Suppressor macrophage treated with lipopolysaccharide for 4 hours (primary cell): ENCODE measurements at places on chromosomes 4 and X.
A peak's percentile ranks its signal among the peaks of the same experiment; 100 is the strongest.

GRCh38 chrX:106401965-106402559, 209.7 kb upstream of the RADX start:
- DNase-seq, result no peak

GRCh38 chrX:153305972-153306371, 15.6 kb downstream of the PNMA6F start:
- peak; percentile 41 for DNase-seq

DNA sequence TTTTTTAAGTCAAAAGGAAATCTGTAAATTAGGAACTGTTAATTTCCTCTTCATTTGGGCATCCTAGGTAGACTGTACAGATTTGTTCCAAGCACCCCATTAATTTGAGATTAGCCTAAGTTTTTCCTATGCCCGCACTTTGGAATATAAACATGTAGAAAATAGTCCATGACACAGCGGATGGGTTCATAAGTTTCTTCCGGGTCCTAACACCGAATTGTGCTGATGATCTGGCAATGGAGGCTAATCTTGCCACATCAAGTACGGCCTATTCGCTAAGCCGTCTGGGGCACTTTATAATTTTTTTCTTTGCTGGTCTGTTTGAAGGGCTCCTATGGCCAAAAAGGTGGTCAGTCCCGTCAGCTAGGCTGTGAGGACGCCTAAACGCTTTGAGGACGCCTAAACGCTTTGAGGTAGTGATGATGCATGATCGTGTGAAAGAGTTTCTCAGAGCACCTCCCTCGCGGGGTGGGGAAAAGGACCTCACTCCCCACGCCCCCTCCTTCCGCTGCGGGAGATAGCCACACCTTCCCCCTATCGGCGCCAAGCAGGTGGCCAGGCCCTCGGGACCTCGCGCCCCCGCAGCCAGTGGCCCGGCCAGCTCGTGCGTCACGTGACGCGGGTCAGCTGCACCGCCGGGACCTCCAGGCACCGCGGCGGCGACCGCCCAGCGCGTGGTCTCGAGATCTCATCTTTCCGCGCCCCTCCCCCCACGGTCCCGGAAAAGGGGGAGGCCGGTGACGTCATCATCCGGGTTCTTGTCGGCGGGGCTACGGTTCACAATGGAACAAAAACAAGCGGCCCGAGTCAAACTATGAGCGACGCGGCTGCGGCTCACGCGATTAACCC, 977 bp upstream of the USP9X start:
- DNase-seq, result peak; percentile 94

GRCh38 chrX:24002167-24002566, 24.8 kb downstream of the KLHL15 start:
- DNase-seq, result no peak

GRCh38 chrX:48917139-48918001, 1.5 kb downstream of the PIM2 start:
- DNase-seq, result peak; percentile 92

DNA sequence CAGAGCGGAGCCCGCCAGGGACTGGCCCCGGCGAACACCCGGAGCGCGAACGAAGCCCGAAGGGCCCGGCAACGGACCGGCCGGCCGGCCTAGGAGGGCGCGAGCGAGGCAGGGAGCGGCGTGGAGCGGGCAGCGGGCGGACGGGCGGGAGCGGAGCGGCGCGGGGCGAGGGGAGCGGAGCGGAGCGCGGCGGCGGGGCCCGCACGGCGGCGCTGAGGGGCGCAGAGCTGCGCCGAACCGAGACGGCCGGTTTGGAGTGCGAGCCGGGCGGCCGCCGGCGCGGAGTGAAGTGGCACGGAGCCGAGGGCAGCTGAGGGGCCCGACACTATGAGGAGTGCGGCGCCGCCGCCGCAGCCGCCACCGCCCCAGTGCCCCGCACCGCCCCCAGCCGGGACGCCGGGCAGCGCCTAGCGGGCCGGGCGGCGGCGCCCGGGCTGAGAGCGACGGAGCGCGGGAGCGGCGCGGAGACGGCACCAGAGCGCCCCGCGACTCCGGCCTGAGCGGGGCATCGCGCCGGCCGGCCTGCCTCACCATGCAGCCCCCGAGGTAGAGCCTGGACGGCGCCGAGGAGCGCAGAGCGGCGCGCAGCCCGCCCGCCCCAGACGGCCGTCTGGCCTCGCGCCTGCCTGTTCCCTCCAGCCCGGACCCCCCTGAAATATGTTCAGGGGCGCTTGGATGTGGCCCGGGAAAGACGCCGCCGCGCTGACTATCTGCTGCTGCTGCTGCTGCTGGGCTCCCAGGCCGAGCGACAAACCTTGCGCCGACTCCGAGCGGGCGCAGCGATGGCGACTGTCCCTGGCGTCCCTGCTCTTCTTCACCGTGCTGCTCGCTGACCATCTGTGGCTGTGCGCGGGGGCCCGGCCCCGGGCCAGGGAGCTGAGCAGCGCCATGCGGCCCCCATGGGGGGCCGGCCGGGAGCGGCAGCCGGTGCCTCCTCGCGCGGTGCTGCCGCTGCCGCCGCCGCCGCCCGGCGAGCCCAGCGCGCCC, 793 bp downstream of the NALF2 start:
- no peak for DNase-seq
